ENCODE measurements at places on chromosomes 2 and 18.

DNA sequence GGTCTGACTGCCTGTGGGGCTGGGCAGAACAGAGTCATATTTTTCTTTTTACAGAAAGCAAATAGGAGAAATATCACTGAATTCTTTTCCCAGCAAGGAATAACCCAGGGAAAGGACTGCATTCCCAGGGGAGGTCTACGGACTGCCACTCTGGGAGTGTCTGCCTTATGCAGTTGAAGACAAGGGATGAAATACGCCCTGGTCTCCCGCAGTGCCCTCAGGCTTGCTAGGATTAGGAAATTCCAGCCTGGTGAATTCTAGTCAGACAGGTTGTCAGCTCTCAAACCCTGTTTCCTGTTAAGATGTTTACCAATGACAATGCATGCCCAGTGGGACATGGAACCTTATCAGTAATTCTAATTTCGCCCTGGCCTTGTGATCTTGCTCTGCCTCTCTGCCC is 30.3 kb upstream of the PDK1 start:
- no peak for DNase-seq

DNA sequence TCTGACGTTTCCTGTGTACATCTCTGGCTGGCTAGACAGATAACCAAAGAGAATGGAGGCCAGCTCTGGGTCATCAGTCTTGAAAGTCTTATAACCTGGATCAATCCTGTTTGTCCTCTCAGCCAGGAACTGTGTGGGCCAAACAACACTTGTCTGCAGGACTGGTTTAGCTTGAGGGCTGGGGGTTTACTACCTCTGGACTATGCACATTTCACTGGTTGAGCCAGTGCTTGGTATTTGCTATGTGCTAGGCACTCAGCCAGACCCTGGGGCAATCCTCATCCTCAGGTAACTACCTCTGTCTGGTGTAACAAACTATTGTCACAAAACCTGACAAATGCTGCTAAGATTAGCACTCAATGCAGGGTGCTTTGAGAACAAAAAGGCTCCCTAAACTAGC is 169.7 kb downstream of the HAUS1 start:
- DNase-seq: no peak

DNA sequence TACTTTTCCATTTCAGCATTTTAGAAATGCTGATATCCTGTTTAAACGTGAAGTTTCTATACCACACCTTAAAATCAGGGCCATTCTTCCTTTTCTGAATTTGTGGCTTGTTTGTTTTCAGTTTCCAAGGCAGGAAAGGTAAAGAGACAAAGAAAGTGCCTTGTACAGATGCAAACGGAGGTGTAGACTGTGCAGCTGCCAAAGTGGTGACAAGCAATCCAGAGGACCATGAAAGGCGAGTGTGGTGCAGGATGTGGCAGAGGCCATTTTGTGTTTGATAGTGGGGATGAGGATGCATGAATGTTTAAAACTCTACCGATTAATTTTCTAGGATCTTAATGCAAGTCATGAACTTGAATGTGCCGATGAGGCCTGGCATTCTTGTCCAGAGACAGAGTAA is 733 bp downstream of the C2orf74 start:
- no peak for DNase-seq

DNA sequence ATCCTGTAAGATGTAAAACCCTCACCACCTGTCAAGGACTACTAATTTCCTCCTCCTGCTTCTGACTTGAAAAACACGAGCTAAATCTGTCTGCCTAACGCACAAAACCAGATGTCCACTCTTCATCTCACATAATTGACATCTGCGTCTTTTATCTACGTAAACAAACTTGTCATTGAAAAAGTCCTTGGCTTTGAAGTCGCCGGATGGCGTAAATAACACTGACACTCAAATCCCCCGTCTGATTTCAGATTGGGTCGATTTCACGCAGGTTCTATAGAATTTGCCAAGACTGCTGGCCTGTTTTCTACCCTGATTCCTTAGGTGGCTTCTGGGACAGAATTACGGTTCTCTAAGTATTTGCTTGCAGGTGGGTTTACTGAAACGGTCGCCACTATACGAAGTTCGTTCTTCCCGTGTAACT is 539 bp upstream of the MOB4 start:
- DNase-seq: no peak

DNA sequence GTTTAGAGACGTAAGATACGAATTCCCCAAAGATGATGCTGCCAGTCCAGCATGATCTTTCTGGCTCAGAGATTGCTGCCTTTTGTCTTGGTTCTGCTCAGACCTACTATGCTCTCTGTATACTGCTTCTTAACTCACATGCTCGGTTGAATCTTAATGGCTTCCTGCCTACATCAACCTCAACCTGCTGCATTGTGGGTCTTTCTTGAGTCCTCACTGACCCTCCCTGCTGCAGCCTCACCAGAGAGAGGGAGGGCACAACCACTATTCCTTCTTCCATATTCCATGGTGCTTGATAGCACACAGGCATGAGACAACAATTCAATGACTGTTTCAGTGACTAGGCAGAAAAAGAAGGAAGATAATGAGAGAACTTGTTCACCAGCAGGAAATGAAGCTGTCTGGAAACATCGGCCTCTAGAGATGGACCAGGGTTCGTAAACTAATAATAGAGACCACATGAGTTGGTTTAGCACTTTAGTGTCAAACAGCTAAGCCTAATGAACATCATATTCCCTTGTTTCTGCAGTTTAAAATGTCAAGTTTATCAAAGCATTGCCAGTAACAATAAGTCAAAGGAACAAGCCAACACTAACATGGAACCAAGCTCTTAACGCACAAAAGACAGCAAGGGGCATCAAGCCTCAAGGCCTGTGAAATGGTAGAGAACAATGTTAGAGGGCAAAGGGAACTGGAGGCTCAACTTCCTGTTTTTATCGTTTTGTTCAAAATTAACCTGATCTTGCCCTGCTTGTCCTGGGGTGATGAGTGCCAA is 333.9 kb downstream of the PDE11A start:
- DNase-seq: no peak

DNA sequence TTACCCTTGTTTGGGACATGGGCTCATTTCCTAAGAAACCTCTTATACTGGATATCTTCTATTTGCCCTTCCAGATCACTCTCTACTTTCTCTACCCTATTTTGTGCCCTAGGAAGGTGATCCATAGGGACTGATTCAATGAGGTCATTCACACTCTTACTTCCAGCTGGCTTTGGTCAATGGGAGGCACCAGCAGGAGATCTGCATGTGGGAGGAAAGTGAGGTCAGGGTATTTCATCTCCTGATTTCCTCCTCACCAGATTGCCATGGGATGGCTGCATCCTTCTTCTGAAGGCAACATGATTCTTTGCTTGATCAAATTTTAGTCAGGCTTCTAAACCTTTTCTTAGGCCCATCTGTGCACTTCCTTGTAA is 15.2 kb downstream of the M1AP start:
- DNase-seq: no peak

GRCh38 chr18:51044928-51045585 is 15.0 kb downstream of the SMAD4 start:
- no peak for DNase-seq

DNA sequence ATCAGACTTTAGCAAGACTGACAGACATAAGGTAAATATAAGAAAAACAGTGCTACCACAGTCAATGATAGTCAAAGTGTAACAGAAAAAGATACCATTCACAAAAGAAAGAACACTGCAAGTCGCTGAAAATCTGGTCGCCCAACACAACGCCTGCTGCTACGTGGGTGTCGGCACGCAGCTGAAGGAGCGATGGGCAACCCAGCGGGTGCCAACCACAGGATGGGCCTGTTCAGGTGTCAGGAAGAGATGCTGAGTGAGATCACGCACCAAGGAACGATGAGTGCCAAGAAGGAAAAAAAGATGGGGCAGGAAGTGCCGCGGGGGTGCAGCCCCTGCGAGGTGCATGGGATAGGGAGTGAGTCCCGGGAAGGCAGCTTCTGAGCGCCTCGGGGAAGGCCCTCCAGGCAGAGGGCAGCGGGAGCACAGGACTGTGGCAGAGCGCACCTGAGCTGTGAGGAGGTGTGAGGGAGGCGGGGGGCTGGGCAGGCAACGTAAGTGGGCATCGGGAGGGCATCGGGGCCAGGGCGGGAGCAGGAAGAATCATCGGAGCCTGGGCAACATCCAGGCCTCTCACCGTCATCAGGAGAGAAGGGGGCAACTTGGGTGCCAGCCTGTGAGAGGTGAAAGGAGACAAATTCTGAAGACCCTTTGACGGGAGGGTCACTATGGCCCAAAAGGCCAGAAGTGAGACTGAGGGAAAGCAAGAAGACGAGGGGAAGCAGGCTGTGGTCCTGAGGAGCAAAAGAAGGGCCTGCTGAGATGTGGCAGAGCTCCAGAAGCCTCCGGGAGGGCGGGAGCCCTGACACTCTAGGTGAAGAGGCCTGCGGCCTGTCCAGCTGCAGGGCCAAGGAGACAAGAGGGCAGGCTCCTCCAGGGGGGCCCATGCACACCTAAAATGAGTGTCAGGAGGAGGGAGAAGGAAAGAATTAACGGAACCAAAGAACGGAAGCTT is 14.8 kb upstream of the MTERF4 start:
- DNase-seq: no peak

DNA sequence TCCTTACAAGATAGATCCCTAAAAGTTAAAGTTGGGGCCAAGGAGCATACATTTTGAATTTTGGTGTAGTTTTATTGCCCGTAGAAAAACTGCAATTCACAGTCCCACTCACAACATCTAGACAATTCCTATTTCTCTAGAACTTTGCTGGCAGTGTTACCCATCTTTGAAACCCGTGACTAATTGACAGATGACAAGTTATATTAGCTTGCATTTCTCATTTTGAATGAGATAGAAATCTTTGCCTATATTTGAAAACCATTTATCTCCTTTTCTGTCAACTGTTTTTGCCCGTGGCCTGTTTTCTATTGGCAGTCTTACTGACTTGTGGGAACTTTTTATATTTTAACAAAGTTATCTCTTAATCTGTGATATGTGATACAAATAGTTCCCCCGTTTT is 50.0 kb downstream of the OXER1 start:
- DNase-seq: no peak
